Mesangial cell (primary cell): ENCODE measurements at places on chromosomes 12 and 14. TPM values are rescaled to one million over a fixed set of nuclear protein-coding genes. Genes with fewer than 3 reads are reported as not detected.

CIROP gene
- not detected in 2 replicates for total RNA-seq

RERGL gene
- not detected in 2 replicates for total RNA-seq

STON2 gene
- total RNA-seq: 2.4 and 17.9 TPM in 2 replicates

CACNA2D4 gene
- 1.6 and 3.7 TPM in 2 replicates for total RNA-seq
